Stimulated activated CD4-positive, alpha-beta T cell treated with anti-CD3 and anti-CD28 coated beads, Interleukin-12 subunit alpha, Interleukin-12 subunit beta, amount 100 ng/mL, for 48 hours (primary cell): ENCODE measurements at places on chromosomes 4 and X.

DNA sequence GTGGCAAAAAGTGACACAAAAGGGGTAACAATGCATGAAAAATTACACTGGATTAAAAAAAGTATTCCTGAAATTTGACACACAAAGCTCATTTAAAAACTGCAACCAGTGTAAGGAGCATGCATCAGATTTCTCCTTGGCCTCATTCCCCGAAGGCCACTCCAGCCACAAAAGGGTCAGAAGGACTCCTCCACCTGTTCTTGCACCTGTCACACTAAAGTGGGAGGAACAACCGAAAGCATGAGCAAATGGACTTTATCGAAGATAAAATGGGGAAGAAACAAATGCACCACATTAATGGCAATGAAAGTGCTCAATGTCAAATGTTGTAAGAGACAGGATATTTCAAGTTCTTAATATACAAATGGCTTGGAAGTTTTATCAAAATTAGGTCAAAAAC is 88.2 kb downstream of the ADGRA3 start:
- no peak for DNase-seq

DNA sequence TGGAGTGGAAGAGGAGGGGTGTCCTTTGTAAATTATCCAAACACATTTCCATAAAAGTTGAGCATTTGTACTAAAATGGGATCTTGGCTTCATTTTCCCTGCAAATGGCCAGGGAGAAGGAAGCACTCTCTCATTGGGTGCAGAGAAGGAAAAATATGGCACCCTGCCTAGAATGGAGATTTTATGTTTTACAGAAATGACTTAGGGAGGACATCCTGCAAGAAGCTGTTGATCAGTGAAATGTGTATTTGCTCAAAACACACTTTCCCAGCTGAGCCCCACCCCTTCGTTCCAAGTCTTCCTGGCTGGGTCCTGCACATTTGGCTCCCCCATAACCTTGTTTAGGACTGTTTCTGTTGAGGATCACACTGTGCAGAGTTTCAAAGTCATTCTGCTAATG is 213.5 kb upstream of the TAPT1 start:
- DNase-seq: no peak

- DNase-seq: no peak
These were observed 33.0 kb downstream of the GYPB start for GRCh38 chr4:143986180-143986579.

- DNase-seq: no peak
These were observed 959.6 kb downstream of the RPA4 start for GRCh38 chrX:97843200-97843811.

DNA sequence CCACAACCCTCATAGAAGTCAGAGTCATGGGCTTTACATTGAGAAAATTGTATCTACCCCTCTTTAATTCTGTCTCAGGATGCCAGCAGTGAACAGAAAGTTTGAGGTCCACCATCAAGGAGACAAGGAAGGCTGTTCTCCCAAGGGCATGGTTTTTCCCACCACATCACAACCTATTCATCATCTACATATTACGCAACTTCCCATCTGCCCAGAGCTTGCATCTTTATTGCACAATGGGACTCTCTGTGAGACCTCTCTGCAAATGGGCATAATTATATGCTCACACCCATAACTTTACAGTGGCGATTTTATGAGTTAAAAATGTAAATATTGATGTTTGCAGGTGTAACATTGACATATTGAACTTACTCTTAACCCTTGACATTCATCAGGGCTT is 38.9 kb downstream of the PAGE2 start:
- DNase-seq: no peak

GRCh38 chr4:143514901-143515300 is 1.4 kb downstream of the SMARCA5 start:
- no peak for DNase-seq
